ENCODE measurements at places on chromosomes 7 and 10.

DNA sequence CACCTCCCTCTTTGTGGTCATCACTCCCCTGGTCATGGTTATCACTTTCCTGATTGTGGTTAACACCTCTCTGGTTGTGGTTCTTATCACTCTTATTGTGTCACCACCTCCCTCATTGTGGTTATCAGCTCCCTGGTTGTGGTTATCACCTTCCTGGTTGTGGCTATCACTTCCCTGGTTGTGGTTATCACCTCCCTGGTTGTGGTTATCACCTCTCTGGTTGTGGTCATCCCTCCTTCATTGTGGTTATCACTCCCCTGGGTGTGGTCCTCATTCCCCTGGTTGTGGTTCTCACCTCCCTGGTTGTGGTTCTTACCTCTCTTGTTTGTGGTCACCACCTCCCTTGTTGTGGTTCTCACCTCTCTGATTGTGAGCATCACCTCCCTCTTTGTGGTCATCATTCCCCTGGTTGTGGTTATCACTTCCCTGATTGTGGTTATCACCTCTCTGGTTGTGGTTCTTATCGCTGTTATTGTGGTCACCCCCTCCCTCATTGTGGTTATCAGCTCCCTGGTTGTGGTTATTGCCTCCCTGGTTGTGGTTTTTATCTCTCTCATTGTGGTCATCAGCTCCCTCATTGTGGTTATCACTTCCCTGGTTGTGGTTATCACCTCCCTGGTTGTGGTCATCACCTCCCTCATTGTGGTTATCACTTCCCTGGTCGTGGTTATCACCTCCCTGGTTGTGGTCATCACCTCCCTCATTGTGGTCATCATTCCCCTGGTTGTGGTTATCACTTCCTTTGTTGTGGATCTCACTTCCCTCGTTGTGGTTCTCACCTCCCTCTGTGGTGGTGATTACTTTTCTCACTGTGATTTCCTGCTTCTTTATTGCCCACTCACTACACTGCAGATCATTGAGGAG lies 106.7 kb downstream of the GPR26 start:
- no peak for DNase-seq

- peak; percentile 92 for DNase-seq
Observed at GRCh38 chr7:44847509-44847919, 373 bp downstream of the H2AZ2 start.

DNA sequence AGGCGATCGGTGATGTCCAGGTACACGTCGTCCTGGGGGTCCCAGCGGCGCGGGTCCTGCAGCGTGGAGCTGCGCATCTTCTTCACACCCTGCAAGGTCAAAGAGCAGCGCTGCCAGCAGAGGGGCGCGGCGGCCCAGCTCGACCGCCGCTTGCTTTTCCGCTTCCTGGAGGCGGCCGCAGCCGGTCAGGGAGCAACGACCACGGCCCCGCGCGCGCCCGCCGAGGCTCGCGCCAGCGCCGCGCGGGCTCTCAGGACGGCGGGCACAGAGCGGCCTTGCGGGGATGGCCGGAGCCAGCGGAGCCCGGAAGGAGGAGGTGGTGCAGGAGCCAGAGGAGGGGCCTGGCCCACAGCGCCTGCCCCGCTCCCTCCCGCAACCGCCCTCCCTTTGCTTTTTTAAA lies 76.4 kb upstream of the CDC14C start:
- no peak for DNase-seq

GRCh38 chr10:73493781-73494180 lies 2.0 kb downstream of the PPP3CB start:
- DNase-seq: no peak

GRCh38 chr10:35466170-35466569 lies 129.9 kb downstream of the CCNY start:
- DNase-seq: no peak

- DNase-seq: no peak
Observed at GRCh38 chr7:24042028-24042427, 242.0 kb upstream of the NPY start.

- no peak for DNase-seq
Observed at GRCh38 chr10:70437721-70438120, 3.8 kb downstream of the NODAL start.

- DNase-seq: no peak
Observed at GRCh38 chr10:4094751-4095150, 309.7 kb upstream of the KLF6 start.

DNA sequence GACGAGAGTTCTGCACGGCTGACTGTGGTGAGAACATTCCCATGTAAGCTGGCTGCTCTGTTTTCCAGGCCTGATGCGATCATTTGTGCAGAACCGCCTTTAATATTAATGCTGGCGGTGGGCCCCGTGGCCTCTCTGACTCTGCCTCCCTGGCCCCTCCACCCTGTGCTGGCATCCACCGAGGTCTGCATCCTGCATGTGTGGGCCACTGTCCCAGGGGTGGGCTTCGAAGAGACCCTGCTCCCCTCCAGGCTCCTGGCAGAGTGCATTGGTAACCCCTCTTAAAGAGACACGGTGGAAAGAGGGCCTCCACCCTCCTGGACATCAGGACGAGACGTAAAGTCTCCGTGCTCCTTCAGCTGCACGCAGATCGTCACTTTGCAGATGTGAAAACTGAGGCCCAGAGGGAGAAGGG lies 67.3 kb upstream of the FAM20C start:
- no peak for DNase-seq

GRCh38 chr10:113893570-113893969 lies 39.1 kb downstream of the NHLRC2 start:
- no peak for DNase-seq

DNA sequence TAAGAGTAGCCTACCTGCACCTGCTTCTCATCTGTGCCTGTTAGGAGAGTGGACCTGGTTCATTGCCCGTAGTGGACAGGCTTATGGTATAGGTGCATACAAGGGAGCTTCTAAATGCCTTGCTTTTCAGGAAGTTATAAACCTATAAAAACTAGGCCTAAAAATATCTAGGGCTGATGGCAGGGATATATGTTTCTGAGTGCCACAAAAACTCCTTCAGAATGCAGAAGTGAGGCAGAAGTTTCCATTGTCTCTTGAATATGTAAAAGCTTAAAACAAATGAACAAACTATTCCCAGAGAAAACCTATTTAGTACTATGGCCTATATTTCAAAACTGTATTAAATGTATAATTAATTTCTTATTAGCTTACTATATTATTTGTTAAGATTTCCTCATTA lies 91.8 kb downstream of the RNLS start:
- DNase-seq: no peak

DNA sequence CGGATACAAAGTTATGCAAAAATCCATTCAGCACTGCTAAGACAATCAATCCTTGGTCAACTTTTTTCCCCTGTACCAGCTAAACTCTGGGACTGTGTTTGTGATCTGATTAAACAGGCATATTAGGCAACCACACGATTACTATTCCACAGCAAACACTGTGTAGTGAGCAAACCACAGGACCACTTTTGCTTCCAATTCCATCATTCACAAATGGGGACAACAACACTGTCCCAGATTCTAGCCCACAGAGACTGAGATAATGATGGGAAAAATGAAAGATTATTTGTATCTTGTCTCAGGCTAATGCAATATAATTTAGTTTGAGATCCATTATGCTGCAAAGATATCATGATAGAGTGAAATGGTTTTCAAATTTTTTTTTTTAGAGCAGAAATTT lies 163.7 kb upstream of the AOAH start:
- no peak for DNase-seq

- no peak for DNase-seq
Observed at GRCh38 chr7:20318933-20319332, 11.8 kb upstream of the ITGB8 start.

DNA sequence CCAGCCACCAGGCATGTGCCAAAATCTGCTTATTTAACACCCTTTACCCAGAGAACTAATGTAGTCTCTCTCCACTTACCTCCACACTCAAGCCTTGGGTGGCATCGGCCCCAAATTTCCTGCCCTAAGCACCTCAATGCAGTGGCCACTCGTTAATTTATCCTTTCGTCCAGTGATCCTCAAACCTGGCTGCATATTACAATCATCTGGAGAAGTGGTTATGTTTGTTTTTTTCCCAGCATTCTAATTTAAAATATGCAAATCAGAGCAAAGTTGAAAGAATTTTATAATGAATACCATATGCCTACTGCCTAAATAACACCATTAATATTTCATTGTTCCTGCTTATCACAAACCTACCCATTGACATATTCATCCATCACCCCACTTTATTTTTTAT lies 25.7 kb downstream of the CREB3L2 start:
- no peak for DNase-seq

DNA sequence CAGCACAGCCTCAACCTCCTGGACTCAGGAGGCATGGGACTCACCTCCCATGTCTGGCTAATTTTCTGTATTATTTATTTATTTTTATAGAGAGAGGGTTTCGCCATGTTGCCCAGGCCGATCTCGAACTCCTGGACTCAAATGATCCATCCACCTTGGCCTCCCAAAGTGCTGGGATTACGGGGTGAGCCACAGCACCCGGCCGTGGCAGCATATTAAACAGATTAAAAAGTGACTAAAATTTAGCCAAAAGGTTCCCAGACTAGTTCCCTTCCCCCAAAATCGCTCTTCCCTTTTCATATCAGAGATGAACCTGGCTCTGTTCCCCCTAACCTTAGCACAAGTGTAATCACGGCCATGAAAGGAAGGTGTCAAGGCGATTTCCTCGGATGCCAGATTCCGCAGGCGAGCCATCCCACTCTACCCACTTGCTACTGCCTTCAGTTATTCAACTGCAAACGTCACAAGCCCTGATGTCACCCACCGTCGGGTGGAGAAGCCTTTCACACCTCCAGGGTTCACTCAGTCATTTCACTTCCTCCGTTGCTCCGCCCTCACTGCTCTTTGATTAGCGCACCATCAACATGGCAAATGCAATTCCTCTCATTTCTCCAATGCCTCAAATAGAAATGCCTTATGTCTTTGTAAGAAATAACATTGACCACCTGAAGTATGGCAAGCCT lies 104.7 kb upstream of the RHEB start:
- DNase-seq: no peak

- DNase-seq: no peak
Observed at GRCh38 chr10:71296086-71296485, 23.0 kb upstream of the SLC29A3 start.

All from tibial artery (tissue), 4 donors.